ENCODE measurements at places on chromosomes 13 and 19.
A peak's percentile ranks its signal among the peaks of the same experiment; 100 is the strongest.

DNA sequence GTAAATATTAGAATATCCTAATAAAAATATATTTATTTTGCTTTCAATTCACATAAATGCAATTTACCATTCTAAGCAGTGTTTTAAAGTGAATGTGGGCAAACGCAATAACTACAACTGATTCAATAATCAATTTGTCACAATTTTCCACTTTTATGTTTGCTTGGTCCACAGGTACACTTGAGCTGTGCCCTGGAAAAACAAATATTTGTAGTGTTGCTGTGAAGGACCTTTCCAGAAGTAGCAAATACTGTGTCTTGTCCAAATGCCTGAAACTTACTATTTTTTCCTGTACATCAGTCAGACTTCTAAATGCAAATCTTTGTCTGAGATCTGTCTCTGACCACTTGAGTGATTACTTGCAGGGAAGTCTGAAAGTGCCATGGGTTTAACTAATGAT is 845.8 kb upstream of the SLITRK5 start:
- DNase-seq = no peak

DNA sequence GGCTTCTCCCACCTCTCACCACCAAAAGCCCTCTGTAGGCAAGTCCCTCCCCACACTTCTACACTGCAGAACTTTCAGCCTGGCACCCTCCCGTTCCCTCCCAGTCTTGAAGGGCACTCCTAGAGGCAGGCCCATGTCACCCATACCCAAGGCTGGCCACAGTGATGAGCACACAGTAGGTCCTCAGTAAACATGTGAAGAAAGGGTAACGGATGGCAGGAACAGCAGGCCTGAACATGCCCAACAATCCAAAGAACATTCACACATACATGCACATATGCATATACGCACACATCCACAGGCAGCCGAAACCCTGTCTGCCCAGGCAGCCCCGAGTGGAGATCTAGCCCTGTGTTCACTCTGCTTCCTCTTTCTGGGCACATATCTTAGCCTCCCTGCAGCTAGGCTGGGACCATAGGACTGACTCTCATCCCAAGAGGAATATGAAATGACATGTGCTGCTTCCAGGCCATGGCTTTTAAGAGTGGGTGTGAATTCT is 55.2 kb downstream of the CEBPG start:
- DNase-seq = no peak

DNA sequence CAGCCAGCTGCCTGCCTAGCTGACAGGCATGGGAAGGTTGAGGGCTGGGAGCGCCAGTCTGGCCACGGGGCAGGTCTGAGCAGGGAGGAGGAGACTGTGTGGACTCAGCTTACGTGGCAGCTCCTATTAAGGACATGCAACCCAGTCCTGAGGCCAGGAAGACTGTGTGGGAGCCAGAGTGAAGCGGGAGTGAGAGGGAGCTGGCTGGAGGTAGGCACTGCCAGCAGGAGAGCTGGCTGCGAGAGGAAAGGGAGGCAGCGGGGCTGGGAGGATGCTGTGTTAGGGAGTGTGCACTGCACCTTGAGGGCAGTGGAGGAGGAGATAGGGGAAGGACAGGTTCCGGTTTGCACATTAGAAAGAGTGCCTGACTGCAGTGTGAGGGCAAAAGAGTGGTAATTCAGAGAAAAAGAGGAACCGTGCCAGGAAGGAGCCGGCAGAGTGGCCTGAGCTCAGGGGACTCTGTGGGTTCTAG is 99.2 kb downstream of the SLC7A1 start:
- peak; percentile 6 for DNase-seq

GRCh38 chr19:49552749-49553148 is 24.9 kb downstream of the RCN3 start:
- peak; percentile 48 for DNase-seq

GRCh38 chr19:39918183-39918651 is 16.2 kb downstream of the FCGBP start:
- DNase-seq = no peak

DNA sequence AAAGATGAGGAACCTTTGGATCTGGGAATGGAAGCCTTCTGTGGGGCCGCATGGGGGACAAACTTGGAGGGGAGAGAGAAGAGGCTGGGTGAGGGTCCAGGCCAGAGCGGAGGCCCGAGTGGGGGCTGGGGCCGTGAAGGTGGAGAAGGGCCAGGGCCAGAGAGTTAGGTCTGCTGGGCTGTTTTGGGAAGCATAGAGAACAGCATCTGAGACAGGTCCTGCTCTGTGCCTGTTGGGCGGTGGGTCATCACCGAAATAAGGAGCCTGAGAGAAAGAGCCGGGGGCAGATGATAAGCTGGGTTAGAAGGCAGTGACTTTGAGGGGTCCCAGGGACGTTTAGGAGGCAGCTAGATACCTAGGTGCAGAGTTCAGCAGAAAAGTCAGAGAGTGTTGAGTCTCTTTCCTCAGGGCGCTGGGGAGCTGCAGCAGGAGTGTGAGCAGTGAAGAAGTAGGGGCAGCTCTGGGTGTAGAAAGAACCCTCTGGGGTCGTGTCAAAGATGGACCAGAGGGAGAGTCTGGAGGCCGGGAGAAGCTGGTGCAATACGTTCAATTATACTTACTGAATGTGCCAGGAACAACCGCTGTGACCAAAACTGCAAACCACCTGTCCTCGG is 2.7 kb downstream of the SPACA6 start:
- DNase-seq = no peak

DNA sequence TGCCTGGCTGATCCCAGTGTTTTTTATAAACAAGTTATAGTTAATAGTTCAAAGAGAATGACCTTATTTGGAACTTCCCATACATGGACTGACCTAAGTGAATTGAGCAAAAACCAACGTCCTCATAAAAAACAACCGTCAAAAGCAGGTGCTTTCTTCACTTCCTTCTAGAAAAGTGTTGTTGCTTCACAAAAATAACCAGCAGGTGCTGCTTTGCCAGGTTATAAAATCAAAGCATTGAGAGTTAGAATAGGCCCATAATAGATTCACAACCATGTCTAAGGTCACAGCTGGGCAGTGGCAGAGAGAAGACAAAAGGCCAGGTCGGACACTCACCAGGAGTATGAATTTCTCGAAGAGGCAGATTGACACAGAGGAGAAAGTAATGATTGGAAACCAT is 9.5 kb downstream of the RUBCNL start:
- no peak for DNase-seq

- no peak for DNase-seq
These were observed 5.7 kb downstream of the COL5A3 start for GRCh38 chr19:10004617-10005016.

DNA sequence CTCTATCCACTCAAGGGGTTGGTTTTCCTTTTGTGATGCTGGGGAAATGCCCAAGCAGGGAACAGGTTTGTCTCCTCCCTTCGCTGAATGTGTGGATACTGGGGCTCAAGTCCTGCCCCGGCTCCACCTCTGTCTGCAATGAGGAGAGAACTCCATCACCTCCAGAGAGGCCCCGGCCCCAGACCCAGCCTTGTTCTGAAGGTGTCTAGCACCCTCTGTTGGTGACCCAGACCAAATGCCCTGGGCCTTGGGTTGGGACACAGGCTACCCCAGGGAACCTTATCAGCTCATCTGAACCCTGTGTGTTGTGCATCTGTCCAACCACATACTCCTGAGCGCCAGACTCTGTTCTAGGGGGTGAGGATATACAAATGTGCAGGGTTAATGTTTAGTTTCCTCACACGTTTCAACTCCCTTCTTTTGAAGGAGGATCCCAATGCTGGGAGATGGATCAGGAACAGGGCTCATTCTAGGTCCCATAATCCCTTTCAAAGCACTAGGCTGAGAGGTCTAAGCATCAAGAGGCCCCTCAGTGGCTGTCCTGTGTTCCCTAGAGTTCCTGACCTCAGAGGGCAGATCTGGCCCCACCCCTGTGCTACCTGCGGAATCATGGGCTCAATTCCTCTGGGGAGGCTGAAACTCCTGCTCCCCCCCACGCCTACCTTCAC is 112.5 kb upstream of the SLC7A1 start:
- peak; percentile 30 for DNase-seq

DNA sequence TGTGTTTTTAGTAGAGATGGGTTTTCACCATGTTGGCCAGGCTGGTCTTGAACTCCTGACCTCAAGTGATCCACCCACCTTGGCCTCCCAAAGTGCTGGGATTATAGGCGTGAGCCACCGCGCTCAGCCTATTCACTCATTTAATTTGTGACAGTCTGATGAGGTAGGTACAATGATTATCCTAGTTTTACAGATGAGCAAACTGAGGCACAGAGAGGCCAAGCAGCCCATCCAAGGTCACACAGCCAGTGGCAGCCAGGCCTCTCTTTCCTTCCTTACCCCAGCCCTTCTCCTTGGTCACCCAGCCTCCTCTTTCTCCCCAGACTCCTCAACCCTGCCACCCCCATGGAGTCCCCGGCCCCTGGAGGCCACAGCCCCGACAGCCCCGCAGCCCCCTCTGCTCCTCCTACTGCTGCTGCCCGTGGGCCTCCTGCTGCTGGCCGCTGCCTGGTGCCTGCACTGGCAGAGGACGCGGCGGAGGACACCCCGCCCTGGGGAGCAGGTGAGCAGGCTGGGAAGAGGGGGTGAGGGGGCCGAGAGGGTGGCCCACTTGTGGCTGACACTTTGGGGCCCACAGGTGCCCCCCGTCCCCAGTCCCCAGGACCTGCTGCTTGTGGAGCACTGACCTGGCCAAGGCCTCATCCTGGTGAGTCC is 6.1 kb downstream of the FLT3LG start:
- DNase-seq = no peak

DNA sequence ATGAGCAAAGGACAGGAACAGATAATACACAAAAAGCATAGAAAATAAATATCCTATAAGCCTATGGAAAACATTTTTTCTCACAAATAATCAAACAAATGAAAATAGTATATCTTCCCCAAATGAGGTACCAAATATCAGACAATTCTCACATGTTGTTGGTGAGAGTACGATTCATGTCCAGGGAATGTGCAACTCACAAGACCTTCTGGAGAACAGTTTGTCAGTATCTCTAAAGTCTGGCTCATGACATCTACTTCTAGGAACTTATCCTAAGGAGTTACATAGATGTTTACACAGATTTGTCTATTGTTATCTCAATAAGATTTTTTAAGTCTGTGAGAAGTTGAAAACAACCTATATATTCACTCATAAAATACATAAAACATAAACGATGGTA is 80.3 kb upstream of the ARHGEF7 start:
- DNase-seq = no peak

DNA sequence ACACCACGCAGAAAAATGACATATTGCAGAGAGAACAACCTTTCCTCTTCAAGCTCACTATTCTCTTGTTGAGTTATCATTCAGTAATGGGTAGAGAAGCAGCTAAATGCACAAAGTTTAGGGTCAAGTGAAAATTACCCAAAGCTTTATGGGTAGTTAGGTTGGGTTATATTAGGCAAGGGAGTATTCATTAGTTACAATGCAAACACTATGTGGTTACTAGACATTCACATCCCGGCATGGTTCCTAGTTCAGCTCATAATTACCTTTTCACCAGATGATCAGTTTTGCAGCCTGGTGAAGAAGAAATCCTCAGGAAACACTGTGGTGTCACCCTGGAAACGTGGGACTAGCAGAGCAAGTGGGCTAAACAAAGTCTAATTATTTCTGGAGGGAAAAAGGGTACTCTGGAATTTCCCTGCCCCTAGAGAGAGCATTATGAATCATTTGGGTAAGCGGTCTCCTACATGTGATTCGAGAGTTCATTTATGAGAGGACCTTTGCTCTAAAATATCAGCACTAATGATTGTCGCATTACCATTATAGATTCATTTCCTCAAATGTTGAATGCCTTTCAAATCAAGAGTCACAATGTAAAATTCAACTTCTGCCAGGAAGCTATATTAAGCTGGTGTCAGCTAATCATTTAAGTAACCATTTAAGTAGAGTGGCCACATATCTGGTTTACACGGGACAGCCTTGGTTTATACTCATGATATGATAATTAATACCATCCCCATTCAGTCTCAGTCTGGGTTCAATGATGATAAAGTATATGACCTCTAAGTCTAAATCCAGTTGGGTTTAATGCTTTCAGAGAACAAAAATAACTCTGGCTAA is 1208.0 kb downstream of the DIAPH3 start:
- DNase-seq = no peak

- DNase-seq = peak; percentile 59
These were observed 32.9 kb upstream of the SACS start for GRCh38 chr13:23466144-23467002.

DNA sequence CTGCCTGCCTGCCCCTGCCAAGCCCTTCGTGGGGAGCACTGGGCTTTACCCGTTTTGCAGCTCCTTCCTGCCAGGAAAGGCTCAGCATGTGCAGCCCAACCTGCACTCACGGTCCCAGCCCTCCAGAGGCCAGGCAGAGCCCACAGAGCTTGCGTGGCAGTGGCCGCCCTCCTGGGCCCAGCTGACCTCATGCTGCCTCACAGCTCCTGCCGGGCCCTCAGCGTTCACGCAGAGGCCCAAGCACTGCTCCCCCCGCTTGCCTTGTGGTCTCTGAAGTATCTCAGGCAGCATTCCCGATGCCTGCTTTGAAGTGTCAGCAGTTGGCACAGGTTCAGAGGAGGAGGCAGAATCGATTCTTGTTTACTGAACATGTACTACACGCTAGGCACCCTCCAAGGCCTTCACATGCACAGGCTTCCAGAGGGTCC is 32.5 kb downstream of the CAPN12 start:
- no peak for DNase-seq

- DNase-seq = no peak
These were observed 36.8 kb downstream of the VSTM2B start for GRCh38 chr19:29562299-29563297.

GRCh38 chr19:39154100-39154628 is 28.6 kb downstream of the PAK4 start:
- DNase-seq = no peak

DNA sequence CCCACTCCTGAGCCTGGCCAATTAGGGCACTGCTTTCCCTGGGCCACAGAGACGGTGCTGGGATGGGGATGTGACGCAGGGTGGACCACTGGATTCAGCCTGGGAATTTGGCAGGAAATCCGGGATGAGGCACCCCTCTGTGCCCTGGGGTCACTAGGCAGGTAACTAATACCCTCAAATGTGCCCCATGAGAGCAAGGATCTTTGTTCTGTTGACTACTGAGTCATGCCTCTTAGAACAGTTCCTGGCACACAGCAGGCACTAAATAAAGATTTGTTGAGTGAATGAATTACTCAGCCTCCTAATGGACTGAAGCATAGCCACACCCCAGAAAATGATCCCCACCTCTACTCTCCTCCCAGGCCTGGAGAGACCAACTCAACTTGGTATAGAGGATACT is 15.9 kb downstream of the OPA3 start:
- DNase-seq = no peak

- no peak for DNase-seq
These were observed 756.1 kb upstream of the MIR17HG start for GRCh38 chr13:90591260-90591926.

DNA sequence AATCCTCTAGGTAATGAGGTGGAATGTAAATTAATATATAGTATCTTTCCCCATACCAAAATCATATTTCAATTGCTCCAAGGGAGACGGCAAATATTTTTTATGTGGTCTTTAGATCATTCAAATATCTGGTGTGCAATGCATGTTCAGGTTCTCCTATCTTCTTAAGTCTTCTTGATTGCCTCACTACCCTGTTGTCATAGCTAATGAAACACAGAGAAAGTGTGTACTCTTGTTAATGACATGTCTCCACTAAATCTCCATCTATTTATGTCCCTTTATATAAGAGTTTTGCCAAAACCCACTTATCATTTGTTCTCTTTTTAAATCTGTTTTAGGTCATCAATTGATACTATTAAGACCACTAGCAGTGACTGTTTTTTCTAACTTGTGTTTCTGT is 6.6 kb downstream of the STARD13 start:
- DNase-seq = no peak

GRCh38 chr13:114002771-114003321 is 29.0 kb upstream of the C13orf46 start:
- no peak for DNase-seq
